Motor neuron (in vitro differentiated cells): ENCODE measurements at places on chromosomes 7 and 10.
A peak's percentile ranks its signal among the peaks of the same experiment; 100 is the strongest.

DNA sequence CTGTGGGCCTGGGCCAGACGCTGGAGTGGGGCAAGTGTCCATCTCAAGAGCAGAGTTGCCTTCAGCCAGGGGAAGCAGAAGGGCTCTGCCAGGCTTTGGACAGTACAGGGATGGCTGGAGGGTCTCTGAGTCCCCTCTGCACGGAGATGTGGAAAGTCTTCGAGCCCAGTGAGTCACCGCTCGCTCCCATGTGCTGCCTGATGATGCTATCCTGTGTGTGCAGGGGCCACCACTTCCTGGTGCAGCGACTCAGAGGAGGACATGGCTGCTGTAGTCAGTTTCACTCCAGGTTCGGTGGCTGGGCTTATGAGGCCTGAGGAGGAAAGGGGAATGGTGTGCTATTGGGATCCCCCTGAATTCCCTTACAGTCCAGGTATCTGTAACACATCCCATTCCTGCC lies 6.0 kb downstream of the ADCYAP1R1 start:
- ATAC-seq = peak; percentile 68

DNA sequence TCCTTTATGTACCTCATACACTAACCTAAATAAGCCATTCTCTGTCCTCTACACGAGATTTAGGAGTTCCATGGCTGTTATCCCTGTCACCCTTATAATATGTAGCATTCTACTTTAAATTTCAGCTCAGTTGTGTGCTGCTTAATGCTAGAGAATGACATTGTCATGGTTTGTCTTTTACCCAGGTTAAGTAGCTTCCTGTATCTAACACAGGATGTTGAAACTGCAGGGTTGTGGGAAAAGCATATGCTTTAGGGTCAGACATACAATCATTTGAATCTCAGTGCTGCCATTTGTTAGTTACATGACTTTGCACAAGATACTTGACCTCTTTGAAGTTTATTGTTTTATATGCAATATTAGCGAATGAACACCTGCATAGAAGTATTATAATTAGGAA lies 235.1 kb upstream of the CACNA2D1 start:
- no peak for ATAC-seq

DNA sequence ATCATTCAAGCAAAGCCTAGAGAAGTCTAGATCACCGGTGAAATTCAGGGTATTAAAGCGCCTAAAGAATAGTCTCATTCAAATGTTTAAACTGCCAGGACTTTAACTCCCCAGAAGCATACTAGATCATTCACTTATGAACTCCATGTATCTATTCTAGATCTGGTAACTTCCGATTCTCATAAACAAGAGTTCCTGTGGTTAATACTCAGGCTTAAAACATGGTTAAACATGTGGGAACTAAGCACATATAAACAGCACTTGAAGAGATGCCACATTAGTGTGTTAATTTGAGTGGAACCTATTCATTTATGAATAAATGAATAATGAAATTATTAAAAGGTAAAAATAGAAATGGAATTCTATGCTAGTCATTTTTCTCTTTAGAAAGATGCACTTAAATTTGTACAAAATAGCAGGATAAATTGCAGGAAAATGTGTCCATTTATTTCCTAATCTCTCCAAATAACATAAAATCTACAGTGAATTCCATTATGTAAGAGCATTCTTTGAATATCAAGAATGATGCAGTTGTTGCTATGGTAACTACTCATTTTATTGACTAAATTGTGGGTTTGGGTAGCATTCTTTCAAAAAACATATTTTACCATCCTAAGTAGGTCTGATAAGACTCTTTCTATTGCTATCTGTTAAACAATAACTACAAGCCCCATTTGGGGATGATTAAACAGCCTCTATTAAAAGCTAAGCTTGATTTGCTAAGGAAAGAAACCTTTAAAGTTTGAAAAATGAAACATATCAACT lies 147.6 kb upstream of the TMEM168 start:
- no peak for ATAC-seq

DNA sequence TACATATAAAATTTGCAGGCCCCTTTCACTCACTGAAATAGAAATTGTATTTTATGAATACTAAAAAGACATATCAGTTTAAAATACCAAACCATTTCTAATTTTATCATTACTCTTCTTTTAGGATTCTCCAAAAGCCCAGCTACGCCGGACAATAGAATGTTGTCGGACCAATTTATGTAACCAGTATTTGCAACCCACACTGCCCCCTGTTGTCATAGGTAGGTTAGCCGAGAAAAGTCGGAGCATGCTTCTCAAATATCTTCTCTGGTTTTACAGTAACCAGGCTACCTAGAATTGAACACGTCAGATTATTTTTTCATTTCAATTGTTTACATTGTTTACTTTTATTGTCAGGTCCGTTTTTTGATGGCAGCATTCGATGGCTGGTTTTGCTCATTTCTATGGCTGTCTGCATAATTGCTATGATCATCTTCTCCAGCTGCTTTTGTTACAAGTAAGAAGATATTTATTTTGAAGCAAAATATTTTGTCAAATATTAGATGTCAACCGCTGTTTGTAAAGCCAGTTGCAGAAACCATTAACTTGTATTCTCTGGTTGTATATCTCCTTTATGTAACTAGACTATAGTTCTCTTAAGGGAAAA lies 57.6 kb downstream of the MMRN2 start:
- peak; percentile 78 for ATAC-seq

DNA sequence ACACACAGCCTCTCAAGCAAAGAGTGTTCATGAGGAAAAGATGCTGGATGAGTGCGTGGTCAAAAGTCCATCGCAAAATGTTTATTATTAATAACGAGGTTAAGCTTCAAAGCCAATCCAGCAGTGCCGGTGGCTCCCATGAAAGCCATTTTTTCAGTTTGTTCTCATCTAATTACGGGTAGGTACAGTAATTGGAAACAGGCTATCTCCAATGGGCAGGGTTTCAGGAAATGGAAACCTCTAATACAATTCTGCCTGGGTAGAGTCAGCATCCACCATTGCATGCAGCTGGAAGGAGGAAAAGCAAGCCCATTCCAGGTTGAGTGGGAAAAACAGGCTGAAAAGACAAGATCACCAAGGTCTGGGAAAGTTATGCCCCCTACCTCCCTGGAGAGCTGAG lies 57.4 kb downstream of the GPAM start:
- ATAC-seq = no peak

- peak; percentile 100 for ATAC-seq
These were observed 29.7 kb upstream of the SEC61G start for GRCh38 chr7:54788664-54789063.

DNA sequence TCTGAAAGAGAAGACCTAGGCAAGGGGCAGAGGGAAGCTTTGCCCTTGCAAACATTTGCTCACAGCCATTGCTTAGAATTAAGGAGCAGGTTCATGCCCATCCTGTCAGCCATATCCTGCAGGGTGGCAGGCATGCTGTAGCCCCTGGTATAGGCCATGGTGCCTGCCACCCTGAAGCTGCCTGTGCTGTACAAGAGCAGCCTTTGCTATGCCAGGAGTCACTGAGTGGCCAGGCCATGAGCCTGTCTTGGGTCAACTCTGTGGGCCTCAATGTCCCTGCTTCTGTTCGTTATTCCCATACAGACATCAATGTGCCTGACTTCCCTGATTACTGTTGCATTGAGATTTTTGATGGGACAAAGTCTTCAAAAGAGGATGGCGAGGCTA lies 368 bp upstream of the SVOPL start:
- no peak for ATAC-seq

DNA sequence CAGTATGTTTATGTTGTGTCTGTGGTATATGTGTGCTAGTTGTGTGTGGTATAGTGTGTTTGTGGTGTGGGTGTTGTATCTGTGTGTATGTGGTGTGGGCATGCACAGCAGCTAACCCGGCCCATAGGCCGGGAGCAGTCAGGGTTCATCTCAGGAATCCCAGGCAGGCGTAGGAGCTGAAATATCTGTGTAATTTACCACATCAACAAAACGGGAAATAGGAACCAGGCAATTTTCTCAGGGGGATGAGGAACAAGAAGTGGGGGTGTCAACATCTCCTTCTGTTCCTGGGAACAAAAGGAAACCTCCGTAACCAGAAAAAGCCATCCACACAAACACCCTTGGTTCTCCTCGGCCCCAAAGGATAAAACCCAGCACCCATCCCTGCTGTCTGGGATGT lies 24.5 kb upstream of the ZNF488 start:
- ATAC-seq = no peak

GRCh38 chr7:87129332-87129731 lies 22.9 kb upstream of the DMTF1 start:
- ATAC-seq = no peak

DNA sequence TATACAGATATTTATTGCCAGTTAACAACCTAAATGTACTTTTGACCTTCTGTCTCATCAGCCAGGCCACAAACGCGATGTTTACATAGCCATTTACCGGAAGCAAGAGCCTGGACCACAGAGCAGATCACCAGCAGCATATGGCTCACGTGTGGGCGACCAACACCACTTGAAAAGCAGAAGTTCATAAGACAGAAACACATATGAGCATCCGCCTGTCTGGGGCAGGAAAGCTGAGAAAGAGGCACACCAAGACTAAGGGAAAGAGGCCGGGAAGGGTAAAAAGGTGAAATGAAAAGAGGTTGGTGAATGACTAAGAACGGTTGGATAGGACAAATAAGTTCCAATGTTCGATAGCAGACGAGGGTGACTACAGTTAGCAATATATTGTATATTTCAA lies 1.3 kb downstream of the ABCB1 start:
- ATAC-seq = no peak

DNA sequence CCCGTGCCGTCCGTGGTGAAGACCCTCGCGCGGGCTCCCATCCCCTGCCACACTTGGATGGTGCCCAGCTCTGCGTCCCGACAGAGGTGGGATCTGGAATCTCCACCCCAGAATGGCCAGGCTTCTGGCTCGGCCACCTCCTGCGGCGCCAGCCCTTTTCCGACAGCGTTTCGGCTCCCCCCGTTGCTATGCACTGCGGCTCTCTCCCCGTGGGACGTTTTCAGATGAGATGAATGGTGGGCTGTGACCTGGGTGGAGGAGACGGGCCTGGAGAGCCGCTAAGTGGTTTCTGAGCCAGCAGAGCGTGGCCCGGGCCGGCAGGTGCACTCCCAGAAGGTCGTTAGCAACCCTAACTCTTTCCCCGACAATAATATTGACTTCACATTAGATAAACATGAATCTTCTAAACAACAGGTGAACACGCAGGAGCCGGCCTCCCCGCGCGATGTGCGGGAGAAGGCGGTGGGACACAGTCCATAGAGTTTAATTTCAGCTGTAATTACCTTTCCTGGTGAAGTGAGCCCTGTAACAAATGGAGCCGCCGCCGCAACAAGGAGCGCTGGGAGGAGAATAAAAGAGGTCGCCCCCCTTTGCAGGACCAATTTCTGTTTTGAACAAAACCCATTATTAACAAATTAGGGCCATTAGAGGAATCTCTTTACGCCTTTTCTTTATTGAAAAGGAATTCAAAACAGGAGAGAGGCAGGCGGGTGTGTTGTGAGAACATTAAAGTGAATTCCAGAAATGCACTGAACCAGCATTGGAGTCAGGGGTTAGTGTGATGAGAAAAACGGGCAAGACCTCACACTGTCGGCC lies 294.3 kb upstream of the PFKP start:
- no peak for ATAC-seq

- ATAC-seq = no peak
These were observed 312.8 kb upstream of the NFE2L3 start for GRCh38 chr7:25839084-25839769.

DNA sequence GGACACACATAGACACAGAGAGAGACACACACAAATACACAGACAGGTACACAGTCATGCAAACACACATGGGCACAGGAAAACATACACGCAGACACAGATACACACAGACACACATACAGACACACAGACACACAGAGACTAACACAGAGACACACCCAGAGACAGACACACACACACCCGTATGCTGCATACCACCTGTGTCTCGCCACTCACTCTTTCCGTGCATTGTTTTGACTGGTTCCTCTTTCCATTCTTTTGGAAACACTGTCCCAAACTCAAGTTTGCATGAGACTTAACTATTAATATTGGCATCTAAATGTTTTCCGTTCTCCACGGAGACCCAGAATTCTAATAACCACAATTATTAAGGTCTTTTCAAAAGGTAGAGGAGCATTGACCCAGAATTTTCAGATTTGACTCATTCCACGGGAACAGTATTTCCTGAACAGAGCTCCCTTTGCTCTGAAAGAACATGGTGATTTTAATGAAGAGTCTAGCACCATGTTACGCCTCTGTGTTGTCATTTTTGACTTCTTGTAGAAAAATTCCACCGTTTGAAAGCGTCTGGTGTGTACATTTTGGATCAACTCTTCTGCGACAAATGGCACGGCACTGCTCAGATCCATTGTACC lies 141.2 kb upstream of the RNF32 start:
- ATAC-seq = no peak

- ATAC-seq = no peak
These were observed 1.2 kb downstream of the MNX1 start for GRCh38 chr7:157009170-157009777.

- ATAC-seq = no peak
These were observed 139.9 kb upstream of the DGKB start for GRCh38 chr7:15042285-15043065.

DNA sequence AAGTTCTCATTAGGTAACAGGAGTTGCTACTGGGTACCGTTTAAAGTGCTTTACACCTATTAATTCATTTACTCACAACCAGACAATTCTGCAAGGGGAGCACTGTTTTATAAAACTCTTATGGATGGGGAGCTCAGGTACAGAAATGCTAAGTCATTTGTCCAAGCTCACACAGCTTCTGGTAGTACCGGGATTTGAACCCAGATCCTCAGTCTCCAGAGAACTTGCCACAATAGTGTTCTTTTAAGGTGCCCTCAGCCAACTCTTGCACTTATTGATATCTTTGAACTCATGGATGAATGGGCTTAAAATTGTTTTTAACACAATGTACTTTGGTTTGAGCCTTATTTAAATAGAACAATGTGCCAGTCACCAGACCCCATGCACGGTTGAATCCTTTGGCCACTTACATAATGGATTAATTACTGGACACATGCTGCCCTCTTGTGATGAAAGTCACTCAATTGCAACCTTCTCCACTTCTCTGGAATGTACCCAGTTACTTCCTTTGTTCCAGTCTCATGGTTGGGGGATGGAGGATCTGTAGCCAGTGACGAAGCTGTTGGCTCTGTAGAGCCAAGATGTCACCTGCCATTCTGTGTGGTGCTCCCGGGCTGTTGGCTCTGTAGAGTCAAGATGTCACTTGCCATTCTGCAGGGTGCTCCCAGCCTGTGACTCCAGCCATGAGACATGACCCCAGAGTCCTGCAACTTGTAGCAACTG lies 65.6 kb downstream of the NOD1 start:
- peak; percentile 79 for ATAC-seq

- peak; percentile 87 for ATAC-seq
These were observed 41.8 kb downstream of the ASZ1 start for GRCh38 chr7:117385363-117386109.

GRCh38 chr7:158950914-158951635 lies 94.7 kb downstream of the DYNC2I1 start:
- ATAC-seq = no peak
